ENCODE measurements at places on chromosomes 13 and 19.

DNA sequence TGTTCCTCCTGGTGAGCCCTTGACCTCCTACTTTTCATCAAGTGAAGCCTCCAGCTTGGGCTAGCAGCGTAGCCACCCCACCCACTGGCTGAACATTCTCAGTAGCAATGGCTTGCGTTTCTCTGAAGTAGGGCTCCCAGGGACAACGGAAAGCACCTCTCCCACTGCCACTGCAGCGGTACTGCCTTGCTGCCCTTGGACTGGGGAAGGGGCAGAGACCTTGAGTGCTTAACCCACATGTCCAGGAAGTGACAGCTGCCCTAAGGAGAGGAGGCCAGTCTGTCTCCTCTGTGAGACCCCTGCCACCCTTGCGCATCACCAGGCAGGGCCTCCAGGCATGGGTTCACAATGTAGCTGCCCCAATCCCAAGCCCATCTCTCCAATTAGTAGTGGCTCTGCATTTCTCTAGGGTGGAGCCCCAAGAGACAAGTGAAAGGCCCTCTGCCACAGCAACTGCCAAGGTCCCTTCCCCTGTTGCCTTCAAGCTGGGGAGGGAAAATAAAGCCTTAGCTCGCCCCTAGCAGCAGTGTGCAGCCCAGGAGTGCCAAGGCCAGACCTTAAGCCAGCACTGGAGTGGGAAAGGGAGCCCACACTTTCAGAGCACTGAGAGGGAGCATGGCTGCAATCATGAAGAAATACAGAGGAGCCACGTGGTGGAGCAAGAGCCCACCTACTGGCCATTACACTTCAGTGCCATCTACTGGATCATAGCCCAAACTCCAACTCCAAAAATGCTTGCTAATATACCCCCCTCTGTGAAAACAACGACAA lies 175.9 kb upstream of the TRPC4 start:
- no peak overlapping the region for H3K27ac ChIP-seq
- DNase-seq = peak; percentile 23
- H3K4me3 ChIP-seq = no peak overlapping the region
- H3K36me3 ChIP-seq = no peaks in the 10 kb centered on the region
- H3K4me1 ChIP-seq = no peaks in the 10 kb centered on the region
- H3K27me3 ChIP-seq = no peaks in the 10 kb centered on the region

DNA sequence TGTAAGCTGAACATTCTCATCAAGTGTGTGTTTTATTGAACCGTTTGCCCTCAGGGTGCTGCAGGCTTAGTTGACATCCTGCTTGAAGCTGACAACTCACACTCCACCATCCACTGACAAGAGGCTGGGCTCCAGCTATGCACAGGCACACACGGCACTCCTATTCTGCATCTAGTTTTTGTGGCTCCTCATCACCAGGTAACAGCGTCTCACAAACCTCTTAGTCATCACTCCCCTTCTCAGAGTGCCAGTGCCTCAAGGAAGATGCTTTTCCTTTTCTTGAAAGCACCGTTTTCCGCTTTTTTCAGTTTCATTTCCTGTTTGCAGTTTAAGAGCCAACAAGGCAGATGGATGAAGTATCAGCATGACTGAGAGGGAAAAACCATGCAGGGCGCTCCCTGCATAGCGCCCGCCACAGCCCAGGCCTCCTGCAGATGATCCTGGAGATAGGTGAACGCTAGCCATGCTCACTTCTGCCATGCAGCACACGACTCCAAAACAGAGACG lies 491.2 kb downstream of the COG6 start:
- H3K4me3 ChIP-seq = no peak overlapping the region
- H3K27ac ChIP-seq = no peak overlapping the region
- no peaks in the 10 kb centered on the region for H3K36me3 ChIP-seq
- H3K4me1 ChIP-seq = peaks cover 33% of the 10 kb centered on the region
- no peaks in the 10 kb centered on the region for H3K27me3 ChIP-seq

- H3K27me3 ChIP-seq = peaks cover 10% of the 10 kb centered on the region
- no peaks in the 10 kb centered on the region for H3K36me3 ChIP-seq
- no peak for DNase-seq
- H3K4me3 ChIP-seq = no peak overlapping the region
Measured at GRCh38 chr13:44410328-44410859, 36.8 kb downstream of the SERP2 start.

DNA sequence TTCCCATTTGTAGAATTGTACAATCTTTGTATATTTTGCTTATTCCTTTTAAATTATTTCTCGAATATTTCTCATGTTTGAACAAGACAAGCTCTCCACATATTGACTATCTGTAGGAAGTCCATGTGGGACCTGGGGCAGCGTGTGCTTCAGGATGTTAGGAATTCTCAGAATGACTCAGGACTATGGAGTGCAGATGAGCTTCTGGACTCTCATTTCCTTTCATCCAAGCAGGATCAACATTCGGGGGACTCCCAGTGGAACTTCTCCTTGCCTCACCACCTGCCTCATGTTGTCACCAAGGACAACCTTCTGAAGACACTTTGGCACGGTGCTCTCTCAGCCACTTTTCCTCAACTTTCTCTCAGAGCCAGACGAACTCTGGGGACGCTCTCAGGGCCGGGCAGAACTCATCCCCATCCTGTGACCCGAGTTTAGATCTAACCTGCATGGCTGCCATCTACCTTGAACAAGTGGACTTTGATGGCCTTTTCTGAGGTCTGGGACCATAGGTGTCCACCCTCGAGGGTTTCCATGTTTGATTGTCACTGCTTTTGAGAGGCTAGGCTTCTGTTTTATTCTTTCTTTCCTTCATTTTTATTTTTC lies 441.7 kb downstream of the IRS2 start:
- H3K36me3 ChIP-seq = no peaks in the 10 kb centered on the region
- no peak overlapping the region for H3K27ac ChIP-seq
- no peaks in the 10 kb centered on the region for H3K27me3 ChIP-seq
- peaks cover 16% of the 10 kb centered on the region for H3K4me1 ChIP-seq
- no peak for DNase-seq

DNA sequence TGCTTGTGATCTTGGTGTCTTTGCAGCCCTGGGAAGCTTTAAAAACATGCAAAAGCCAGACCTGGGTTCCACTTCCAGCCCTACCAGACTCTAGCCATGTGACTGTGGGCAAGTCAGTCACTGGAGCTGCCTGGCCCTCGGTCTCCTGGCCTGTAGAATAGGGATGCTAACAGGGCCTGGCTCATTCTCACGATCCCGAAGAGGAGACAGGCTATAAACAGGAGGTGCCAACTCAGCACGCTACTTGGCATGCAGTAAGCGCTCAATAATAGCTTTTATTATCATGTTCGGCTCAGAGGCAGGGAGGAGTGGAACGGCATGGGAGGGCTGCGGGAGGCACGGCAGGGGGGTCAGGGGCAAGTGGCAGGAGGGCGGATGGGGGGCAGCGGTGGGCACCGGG lies 1.7 kb downstream of the CTXN1 start:
- no peak overlapping the region for H3K27ac ChIP-seq
- peaks cover 51% of the 10 kb centered on the region for H3K36me3 ChIP-seq
- no peak overlapping the region for H3K4me3 ChIP-seq

GRCh38 chr13:85586422-85586831 lies 212.8 kb downstream of the SLITRK6 start:
- no peaks in the 10 kb centered on the region for H3K27me3 ChIP-seq
- DNase-seq = peak; percentile 0
- H3K36me3 ChIP-seq = no peaks in the 10 kb centered on the region
- H3K4me1 ChIP-seq = no peaks in the 10 kb centered on the region
- H3K4me3 ChIP-seq = no peak overlapping the region

All from Calu3 (cell line).